NCI-H2171 (cell line): ENCODE measurements at places on chromosomes 5 and 9.

DNA sequence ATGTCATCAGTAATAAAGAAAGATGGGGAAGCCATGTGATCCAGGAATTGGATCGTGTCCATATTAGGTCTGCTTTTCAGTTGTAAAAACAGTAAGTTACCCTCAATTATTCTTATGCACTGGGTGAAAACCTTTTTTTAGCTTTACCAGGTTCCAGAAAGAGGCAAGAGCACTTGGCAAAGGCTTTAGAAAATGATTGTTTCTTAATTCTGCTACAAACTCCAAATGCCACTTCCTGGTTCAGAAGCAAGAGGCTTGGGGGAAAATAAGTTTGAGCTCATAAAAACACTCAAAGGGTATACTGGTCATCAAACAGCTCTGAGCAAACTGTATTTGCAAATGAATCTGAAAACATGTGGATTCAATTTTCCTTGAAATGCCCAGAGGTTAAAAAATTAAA, 615.6 kb downstream of the EBF1 start:
- no peak for DNase-seq

DNA sequence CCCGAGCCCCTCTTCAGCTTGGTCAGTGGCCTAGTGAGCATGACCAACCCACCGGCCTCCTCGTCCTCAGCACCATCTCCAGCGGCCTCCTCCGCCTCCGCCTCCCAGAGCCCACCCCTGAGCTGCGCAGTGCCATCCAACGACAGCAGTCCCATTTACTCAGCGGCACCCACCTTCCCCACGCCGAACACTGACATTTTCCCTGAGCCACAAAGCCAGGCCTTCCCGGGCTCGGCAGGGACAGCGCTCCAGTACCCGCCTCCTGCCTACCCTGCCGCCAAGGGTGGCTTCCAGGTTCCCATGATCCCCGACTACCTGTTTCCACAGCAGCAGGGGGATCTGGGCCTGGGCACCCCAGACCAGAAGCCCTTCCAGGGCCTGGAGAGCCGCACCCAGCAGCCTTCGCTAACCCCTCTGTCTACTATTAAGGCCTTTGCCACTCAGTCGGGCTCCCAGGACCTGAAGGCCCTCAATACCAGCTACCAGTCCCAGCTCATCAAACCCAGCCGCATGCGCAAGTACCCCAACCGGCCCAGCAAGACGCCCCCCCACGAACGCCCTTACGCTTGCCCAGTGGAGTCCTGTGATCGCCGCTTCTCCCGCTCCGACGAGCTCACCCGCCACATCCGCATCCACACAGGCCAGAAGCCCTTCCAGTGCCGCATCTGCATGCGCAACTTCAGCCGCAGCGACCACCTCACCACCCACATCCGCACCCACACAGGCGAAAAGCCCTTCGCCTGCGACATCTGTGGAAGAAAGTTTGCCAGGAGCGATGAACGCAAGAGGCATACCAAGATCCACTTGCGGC, 1.8 kb downstream of the EGR1 start:
- no peak for DNase-seq

DNA sequence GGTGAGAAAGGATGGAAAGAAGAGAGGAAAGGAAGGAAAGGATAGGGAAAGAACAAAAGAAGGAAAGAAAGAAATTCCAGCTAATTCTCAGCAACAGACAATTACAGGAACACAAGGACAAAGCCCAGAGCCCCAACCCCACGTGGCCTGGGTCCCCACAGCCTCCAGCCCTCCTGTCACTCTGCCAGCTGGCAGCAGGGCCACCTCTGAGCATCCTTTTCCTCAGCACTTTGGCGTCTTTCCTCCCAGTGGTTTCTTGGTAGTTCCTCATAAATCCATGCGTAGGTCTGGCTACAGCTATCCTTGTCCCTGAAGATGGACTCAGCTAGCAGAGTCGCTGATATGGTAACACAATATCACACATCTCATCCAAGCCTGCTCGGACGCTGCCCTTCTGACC, 28.3 kb downstream of the ADAMTS2 start:
- no peak for DNase-seq

DNA sequence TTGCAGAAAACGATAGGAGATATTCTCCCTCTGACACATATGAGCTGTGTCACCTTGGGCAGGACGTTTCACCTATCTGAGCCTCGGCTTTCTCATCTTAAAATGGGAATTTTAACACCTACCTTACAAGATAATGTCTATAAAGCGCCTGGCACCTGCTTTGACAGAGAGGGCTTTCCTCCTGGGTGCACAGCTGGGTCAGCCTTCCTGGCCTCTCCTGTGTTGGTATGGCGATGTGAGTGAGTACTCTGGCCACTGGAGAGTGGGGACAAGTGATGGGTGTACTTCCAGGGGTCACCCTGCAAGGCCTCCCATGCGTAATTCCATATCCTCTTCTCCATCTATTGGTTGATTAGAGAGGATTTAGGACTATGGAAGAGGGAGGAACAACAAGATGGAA, 113.1 kb upstream of the SMIM23 start:
- no peak for DNase-seq

- no peak for DNase-seq
Measured at GRCh38 chr9:88995627-88996026, 4.4 kb downstream of the S1PR3 start.

DNA sequence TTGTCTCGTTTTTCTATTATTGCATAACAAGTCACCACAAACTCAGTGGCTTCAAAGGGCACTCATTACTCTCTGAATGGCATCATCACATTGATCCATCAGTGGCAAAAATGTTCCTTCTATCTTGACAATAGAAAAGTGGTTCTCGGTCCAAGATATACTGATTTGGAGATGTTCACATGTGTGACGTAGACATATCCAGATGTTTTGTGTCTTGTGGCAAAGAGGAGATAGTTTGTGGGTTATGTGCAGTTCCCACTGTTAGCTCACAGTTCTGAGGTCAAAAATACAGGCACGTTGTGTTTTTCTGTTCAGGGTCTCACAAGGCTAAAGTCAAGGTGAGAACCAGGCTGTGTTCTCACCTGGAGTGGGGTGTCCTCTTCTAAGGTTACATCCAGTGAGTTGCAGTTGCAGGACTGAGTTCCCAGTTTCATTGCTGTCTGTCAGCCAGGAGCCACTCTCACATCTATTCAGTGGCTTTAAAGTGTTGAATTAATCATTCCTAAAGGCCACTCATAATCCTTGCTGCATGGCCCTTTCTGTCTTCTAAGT, 55.3 kb downstream of the GAS1 start:
- no peak for DNase-seq

GRCh38 chr5:94793816-94794198, 175.3 kb downstream of the SLF1 start:
- no peak for DNase-seq
